T-helper 2 cell treated with Interferon-gamma antibody and Interleukin-4, amounts not matched to agents 5 μg/mL and 100 μg/mL, for 36 hours (primary cell): ENCODE measurements at places on chromosomes 3 and 15.

- no peak for DNase-seq
Observed at GRCh38 chr3:27596921-27597320, 112.7 kb upstream of the SLC4A7 start.

DNA sequence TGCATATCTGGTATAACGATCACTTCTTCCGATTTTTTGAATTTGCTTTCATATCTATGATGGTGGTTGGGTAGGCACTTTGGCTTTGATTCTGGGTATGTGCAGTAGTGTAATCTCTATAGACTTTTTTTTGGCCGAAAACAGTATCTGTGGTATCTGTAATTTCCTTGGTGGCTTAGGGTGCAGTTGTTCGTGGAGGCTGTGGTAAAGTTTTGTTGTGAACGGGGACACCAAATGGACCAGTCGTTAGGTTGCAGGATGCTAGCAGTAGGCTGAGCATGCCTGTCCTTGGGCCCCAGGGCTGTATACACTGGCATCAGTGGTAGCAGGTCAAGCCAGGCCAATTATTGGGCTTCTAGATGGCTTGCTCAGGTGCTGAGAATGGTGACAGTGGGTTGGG lies 55.2 kb downstream of the CCDC66 start:
- DNase-seq = peak; percentile 10

DNA sequence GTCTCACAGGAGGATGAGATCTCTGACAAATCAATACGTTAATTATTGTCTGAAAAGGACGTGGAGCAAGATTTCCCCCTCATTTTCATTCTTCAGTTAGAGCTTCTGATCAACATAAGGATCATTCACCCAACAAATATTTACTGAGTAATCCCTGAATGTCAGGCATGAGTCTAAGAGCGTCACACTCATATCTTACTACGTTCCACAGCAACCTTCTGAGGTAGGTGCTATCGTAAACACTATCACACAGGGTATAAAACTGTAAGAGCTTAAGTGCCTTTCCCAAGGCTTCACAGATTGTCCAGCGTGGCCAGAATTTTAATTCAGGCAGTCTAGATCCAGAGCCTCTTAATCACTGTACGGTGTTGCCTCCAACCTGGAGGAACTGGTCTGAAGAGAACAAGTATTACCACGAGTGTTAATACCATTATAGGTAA lies 10.6 kb upstream of the TM4SF1 start:
- no peak for DNase-seq

DNA sequence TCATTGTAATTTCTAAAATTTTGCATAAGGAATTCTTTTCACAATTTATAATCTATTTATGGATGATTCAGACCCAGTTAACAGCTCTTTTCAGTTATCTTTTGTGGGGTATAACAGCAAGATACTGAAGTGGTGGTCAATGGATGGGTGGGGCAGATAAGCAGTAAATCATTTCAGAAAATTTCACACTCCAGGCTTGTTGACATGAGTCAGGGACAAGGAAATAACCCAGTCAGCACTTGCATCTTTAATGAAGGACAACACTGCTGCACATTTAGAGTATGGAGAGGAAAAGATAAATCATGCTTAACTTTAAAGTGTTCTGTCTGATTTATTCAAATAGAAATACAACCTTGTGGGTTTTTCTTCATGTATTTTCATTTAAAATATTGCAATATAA lies 181.6 kb downstream of the ROBO1 start:
- no peak for DNase-seq

DNA sequence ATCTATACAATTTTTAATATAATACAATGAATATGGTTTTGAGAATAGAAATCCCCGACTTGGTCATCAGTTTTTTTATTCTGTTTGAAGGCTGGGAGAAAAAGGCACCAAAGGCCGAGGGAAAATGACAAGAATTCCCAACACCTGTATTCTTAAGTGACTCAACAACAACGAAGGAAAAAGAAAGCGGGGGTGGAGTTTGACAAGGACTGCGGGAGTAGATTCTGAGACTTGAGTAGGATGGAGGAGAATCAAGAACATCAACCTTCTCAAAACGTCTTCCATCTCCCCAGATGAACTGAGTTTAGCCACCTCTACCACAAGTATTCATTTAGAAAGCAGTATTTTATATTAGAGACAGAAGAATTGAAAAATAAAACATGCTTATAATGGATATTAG lies 107.2 kb downstream of the IGSF11 start:
- no peak for DNase-seq

- DNase-seq = no peak
Observed at GRCh38 chr3:168455814-168456213, 360.1 kb upstream of the GOLIM4 start.

DNA sequence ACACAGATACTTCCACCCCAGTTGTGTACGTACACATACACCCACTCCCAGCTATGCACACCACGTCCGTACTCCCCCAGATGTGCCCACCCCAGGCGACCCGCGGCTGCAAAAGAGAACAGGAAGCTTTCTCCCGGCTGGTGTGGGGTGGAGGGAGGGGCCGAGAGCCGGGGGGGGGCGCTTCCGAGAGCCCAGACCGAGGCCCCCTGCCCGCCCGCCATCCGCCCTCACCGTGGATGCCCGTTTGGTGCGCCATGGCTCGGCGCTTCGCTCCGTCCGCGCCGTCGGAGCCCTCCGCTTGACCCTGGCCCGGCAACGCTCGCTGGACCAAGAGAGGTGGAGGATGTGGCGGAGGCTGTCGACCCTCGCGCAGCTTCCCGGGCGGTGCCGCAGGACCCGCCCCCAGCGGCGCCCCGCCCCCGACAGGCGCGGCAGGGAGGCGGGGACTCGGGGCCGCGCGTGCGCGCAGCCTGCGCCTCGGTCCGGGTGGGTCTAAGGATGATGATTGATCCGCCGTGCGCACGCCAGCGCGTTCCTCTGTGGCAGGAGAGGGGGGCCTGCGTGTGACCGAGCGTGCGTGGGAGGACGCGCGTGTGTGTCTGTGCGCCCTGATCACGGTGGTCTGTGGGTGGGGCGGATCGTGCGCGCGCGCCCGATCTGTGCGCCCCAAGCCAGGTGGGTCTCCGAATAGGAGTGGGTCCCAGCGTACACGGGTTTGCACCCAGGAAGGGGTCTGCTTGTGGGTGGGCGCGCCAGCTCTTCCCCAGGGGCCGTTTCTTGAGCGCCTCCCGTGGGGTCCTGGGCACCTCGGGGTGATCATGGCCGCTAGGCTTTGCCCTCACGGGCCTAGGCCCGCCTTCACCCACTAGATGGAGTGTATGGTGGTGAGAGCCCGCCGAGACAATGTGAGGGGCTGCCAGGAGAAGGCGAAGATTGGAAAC lies at the start of gene TWF2:
Gene TWF2 (minus strand): TSS at position 398 of the 941 bp plus-strand sequence. CDS start 142 bp downstream, at position 256.
- DNase-seq = peak; percentile 91

GRCh38 chr3:71857956-71858355 lies 73.0 kb upstream of the PROK2 start:
- DNase-seq = no peak

- no peak for DNase-seq
Observed at GRCh38 chr3:57889807-57890206, 118.4 kb upstream of the FLNB start.

DNA sequence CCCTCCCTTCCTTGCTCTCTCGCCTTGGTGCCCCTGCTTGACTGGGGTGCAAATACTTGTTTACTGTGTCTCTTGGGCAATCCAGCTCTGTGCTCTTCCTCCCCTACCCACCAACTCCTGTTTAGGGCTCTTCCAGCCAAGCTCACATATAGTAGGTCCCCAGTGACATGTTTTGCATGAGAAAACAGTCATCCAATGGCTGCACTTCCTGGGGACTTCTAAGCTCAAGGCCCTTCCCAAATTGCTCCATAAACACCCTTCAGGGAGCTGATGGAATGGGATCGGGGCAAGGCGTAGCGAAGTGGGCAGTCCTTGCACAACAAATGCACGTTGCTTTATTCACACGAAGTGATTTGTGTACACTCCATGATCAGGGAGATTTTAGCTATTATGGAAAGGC lies 9.4 kb upstream of the COPG1 start:
- no peak for DNase-seq

DNA sequence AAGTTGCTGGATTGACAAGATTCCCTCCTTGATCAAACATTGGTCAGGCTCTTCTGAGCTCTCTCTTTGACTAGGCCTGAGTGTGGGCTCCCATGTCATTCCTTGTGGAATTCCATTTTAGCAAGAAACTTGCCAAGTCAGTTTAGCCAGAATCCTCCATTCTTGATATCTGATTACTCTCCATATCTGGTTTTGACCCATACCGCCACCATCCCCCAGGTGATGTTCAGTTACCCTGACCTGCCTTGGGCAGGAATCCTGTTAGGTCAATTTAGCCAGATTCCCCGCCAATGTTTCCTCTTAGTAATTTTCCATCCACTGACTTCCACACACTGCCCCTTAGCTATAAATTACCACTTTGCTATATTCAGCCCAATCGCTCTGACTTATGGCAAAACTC lies 1.0 kb upstream of the PCCB start:
- no peak for DNase-seq

GRCh38 chr15:25172691-25173090 lies 217.9 kb downstream of the SNRPN start:
- DNase-seq = no peak

DNA sequence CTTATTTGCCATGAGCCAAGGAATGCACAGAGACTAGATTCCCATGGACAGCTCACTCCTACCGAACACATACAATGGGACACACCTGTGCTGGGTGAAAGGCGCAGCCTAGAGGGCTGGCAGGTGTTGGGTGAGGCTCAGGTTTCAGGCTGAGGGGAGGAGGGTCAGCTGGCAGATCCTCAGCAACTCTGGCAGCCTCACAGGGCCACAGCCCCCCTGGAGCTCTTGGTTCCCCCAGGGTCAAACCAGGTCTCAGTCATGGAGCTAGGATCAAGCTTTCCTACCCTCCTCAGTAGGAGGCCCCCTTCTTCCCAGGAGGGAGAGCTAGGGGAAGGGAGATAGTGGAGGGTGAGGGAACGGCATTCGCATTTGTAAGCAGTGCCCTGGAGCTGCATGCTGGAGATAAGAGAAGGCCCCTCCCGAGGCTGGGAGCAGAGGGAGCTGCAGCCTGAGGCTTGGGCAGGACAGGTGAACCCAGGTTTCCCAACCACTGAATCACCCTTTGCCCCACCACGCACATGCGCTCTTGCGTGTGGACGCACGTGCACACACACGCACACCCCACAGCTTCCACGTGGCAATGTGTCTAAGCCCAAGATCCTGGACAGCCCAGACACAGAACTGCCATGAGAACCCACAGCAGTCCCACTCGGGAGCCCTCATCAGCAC lies 26.3 kb upstream of the TFRC start:
- DNase-seq = no peak
